Sciatic nerve (tissue), 2 donors: ENCODE measurements at places on chromosomes 16 and 17. TPM values are rescaled to one million over a fixed set of nuclear protein-coding genes. Genes with fewer than 3 reads are reported as not detected.

DNA sequence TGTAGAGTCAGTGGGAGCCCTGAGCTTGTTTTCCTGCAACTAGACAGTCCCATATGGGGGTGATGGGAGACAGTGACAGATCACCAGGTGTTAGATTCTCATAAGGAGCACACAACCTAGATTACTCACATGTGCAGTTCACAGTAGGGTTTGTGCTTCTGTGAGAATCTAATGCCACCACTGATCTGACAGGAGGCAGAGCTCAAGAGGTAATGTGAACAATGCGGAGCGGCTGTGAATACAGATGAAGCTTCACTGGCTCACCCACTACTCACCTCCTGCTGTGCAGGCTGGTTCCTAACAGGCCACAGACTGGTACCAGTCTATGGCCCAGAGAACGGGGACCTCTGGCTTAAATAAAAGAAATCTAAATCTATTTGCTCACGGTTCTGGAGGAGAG, 10.2 kb upstream of the HSD17B2 start:
- no peak for DNase-seq

DNA sequence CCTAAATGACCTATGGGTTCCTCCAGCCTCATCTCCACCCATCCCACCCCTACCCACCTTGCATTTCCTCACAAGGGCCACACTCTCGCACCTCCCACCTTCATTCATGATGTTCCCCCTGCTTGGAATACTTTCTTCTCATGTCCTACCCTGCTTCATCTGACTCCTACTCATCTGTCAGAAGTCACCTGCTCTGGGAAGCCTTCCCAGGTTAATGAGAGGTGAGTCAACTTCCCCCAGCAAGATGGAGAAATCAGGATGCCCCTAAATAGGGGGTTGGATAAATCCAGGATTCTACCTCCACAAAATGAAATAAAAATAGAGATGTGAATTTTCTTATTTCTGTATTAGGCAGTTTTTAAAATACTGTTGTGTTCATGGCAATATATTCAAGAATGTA, 51.0 kb upstream of the WSB1 start:
- no peak for DNase-seq

- no peak for DNase-seq
These were observed 55.9 kb downstream of the MYO18A start for GRCh38 chr17:29124135-29124924.

GRCh38 chr16:74485916-74486315, 64.6 kb upstream of the CLEC18B start:
- no peak for DNase-seq

- DNase-seq: no peak
These were observed 154.6 kb upstream of the CHMP6 start for GRCh38 chr17:80836971-80837481.

TMEM231 gene
- 13.7 TPM for total RNA-seq

HIGD1B gene
- total RNA-seq: 5.8 TPM
